ENCODE measurements at places on chromosomes 2 and 18. TPM values are rescaled to one million over a fixed set of nuclear protein-coding genes. Genes with fewer than 3 reads are reported as not detected.

- no peak for DNase-seq
These were observed 25.7 kb downstream of the INPP5D start for GRCh38 chr2:233085839-233086150.

CFAP65 gene
- total RNA-seq = not detected

TNFRSF11A gene
- total RNA-seq = 0.22 TPM

DNA sequence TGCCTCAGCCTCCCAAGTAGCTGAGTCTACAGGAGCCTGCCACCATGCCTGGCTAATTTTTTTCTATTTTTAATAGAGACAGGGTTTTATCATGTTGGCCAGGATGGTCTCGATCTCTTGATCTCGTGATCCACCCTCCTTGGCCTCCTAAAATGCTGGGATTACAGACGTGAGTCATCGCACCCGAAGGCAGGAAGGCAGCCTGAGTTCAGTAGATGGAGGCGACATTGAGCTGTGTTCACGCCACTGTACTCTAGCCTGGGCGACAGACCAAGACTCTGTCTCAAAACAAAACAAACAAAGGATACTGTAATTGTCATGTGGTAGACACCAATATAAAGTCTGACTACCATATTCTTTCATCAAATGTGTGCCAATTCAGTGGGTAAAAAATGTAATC lies 500.9 kb upstream of the DSEL start:
- no peak for DNase-seq

ADAM23 gene
- total RNA-seq = 3.5 TPM

- DNase-seq = no peak
These were observed 73.5 kb downstream of the FBXO15 start for GRCh38 chr18:74073957-74074667.

FAHD2A gene
- 23.8 TPM for total RNA-seq

CD8B2 gene
- total RNA-seq = not detected

GRCh38 chr2:159926695-159927094 lies 128.7 kb upstream of the CD302 start:
- no peak for DNase-seq

COLEC11 gene
- not detected for total RNA-seq

GRCh38 chr2:197641666-197642065 lies 33.7 kb downstream of the RFTN2 start:
- no peak for DNase-seq
